ENCODE measurements at places on chromosomes 1 and 21.

DNA sequence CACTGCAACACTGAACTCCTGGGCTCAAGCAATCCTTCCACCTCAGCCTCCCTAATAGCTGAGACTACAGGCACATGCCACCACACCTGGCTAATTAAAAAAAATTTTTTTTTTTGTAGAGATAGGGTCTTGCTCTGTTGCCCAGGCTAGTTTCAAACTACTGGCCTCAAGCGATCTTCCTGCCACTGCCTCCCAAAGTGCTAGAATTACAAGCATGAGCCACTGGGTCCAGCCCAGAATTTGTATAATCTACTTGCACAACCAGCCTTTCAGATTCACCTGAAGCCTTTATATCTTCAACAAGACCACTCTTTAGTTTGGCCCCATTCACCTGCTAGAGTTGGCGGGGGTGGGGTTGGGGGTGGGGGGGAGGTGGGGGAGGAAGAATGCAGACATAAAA, 181.7 kb upstream of the LMO4 start:
- no peak for DNase-seq

GRCh38 chr1:19081218-19081893, 124.9 kb upstream of the IFFO2 start:
- DNase-seq = no peak

- DNase-seq = no peak
These were observed 22.4 kb downstream of the NOS1AP start for GRCh38 chr1:162091681-162092524.

DNA sequence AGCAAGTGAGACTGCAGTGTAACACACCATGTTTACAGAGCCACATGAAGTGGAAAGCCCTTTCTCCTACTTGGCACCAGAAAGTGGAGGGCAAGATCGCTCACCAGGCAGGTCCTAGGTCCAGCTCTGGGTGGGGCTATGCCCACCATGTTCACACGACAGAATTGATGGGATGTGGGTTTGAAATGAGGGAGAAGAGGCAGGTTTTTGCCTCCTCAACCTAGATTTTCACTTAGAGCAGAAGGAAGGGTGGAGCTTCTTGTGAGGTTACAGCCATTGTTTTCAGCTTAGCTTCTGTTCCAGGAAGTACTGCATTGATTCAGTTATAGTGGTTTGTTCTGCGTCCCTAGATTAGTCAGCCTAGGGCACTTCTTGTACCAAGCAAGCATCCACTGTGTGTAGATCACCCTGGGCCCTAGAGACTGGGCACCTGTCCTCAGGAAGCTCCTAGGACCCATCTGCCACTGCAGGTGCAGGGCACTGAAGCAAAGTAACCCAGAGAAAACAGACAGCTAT, 2.3 kb downstream of the CD53 start:
- DNase-seq = no peak

GRCh38 chr1:64246294-64246917, 43.0 kb downstream of the UBE2U start:
- no peak for DNase-seq

DNA sequence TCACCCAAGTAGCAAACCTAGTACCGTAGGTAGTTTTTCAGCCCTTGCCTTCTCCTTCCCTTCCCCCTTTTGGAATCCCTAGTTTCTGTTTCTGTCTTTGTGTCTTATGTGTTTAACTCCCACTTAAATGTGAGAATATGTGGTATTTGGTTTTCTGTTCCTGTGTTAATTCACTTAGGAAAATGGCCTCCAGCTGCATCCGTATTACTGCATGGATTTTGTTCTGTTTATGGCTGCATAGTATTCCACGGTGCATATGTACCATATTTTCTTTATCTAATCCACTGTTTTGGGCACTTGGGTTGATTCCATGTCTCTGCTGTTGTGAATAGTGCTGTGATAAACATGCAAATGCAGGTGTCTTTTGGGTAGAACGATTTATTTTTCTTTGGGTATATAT, 138.6 kb downstream of the POU2F1 start:
- no peak for DNase-seq

GRCh38 chr1:114314098-114314497, 160.4 kb upstream of the SYT6 start:
- no peak for DNase-seq

- no peak for DNase-seq
These were observed 144.6 kb upstream of the COL6A1 start for GRCh38 chr21:45836694-45837670.

DNA sequence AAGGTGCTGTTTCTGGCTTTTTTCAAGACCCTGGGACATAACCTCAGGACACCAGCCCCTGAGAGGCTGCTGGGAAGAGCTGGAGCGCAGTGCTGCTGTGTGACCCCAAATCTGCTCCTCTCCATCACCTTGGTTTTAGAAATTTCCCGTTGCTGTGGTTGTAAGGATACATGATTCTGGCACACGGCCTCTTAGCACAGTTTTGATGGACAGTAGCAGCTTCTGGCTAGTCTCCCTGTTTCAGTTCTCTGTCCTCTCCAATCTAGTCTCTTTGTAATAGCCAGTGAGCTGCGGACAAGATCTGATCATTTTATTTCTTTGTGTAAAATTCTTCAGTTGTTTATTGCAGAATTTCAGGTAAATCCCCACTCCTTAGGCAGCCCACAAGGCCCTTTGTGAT, 3.1 kb downstream of the CLIC6 start:
- DNase-seq = no peak

- no peak for DNase-seq
These were observed 148.4 kb downstream of the TLR5 start for GRCh38 chr1:222994511-222995235.

DNA sequence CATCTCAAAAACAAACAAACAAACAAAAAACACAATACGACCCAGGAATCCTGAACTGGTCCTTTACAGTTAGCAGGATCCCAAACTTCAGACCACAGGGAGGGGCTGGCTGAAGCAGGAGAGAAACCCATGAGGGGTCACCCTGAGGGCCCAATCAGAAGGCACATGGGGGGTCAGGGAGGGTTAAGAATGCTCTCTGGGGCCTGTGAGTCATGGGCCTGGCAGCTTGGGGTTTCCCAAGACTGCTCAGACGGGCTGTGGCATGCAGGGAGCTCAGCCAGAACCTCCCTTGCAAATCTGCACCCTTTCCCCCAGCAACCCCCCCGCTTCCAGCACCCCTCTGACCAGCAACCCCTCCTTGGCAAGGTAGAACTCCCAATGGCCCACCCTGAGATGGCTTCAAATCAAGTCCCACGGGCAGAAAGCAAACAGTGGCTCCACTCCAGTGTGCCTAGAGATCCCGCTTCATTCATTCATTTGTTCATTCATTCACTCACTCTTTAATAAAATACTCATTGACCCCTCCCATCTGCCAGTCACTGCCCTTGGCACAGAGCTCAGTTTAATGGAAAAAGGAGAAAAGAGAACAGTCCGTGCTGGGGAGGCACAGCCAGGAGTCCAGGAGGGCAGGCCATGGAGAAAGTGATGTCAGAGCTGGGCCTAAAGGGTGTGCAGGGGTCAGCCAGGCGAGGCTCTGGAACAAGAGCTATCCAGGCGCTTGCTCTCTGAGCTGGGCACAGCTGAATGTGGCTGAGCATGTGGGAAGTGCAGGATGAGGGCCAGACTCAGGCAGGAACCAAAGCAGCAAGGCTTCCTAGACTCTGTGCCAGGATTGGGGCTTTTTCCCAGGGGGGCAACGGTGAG, 8.2 kb downstream of the UQCRHL start:
- DNase-seq = no peak

DNA sequence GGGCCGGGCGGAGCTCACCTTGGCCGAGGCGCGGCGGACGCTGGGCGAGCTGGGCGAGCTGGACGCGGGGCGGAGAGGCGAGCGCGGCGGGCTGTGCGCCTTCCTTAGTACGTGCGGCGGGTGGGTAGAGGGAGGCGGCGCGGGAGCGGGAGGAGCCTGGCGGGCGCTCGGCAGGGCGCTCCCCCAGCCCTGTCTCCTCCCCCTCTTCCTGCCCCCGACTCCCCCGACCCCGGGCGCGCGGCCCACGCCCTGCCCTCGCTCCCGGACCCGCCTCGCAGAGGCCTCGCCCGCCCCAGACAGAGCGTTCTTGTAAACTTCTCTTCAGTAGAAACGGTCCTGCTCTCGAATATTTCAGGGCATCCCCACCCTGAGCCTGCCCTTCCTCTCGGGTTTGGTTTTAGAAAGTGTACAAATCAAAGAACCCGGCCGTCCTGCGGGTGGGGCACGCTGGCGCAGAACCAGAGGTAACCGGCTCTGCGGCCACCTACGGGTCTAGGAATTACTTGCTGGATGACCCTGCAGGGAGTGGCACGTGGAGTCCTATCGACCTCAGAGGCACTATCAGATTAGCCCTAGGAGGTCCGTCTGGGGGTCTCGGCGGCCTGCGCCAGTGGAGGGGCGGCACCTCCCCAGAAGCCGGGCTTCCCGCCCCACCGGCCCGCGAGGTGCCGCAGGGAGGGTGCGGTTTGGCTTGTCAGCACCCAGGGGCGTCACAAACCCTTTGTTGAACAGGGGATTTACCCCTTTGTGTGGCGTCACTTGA, at the start of gene S100A10:
Gene S100A10 (minus strand): TSS at position 126 of the 763 bp plus-strand sequence. CDS start 7,629 bp downstream, outside the sequence.
- DNase-seq = no peak

- no peak for DNase-seq
These were observed 20.8 kb downstream of the PRKCZ start for GRCh38 chr1:2070800-2071530.

DNA sequence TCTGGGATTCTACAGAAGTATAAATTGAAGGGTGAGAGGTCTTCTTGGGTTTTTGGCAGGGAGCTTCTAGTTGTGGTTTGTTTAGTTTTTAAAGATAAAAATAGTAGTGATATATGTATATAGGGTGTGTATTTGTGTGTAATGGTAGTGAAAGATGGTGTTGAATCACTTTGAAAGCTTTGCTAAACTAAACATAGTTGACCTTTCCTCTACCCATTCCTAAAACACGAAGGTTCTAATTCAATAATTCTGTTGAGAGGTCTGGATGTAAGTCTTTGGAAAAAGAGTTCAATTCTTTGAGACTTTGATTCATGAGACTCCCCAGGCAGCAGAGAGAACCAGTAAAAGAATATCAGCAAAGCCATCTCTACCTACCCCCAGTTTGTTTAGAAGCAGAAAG, 247.9 kb upstream of the DUSP10 start:
- DNase-seq = no peak

DNA sequence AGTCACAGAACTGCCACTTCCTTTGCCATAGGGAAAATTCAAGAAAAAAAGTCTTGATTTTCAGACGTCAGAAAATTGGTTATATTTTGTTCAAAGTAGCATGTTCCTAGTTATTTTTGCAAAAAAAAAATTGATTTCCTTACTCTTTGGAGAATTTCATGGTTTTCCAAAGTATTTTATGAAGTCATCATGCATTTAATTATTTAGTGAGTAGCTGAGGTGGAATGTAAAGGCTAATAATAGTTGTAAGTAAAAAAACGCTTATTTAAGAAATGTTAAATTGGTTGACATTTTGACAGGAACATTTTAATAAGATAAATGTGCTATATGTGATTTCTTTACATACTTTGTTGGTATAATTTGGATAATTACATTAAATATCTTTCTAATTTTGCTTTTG, 20.8 kb downstream of the TSEN15 start:
- DNase-seq = no peak

DNA sequence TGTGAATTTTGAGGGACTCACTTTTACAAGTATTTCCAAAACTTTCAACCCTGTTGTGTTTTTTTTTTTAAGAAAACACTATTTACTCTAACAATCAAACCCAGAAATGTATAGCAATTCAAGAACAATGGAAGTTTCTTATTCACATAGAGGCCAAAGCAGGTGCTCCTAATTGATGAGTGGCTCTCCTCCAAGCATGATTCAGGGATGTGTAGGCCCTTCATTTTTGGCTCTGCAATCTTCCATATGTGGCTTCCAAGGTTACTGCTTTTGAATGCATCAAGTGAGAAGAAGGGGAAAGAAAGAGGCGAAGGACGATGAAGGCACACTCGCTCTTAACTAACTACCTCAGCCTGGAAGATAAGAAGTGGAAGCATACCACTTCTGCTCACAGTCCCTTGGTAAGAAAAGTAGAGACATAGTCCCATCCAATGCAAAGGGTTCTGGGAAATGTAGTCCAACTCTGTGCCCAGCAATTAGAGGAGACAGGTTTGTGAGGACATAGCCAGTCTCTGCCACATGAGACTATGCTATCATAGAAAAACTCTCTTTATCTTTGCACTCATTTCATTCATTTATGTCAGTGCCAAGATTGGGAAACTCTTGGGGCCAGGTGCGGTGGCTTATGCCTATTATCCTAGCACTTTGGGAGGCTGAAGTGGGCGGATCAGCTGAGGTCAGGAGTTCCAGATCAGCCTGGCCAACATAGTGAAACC, 46.0 kb downstream of the OPTC start:
- no peak for DNase-seq

DNA sequence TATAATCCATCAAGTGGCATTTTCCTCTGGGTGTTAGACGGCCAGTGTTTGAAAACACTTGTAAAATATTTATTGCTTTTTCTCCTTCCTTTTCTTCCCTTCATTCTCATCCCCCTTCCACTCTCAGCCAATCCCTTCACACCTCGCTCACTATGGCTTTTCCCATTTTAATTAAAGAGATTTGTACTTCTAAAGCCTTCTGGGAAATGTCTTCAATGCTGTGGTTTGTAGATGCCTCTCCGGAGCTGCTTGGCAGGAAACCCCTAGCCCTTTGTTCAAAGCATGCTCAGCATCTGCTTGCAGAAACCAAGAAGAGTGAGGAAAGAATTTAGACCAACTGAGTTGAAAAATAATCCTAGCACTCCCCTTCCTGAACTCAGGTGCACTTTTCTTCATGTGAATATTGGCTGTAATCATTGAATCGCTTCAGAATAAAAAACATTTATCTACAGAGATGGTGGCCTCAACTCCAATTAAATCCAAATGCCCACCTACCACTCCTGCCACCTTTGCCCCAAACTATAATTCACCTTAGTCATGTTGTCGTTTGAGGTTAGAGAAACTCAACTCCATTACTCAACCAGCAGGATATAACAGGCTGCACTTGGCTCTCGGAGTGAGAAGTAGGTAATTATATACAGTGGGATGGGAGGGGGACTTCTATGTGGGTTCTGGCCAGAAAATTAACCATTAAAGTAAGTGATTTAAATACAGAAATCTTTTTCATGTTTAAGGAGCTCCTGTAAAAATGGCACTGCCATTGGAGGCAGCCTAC, 659.4 kb upstream of the CAMK1G start:
- DNase-seq = no peak

DNA sequence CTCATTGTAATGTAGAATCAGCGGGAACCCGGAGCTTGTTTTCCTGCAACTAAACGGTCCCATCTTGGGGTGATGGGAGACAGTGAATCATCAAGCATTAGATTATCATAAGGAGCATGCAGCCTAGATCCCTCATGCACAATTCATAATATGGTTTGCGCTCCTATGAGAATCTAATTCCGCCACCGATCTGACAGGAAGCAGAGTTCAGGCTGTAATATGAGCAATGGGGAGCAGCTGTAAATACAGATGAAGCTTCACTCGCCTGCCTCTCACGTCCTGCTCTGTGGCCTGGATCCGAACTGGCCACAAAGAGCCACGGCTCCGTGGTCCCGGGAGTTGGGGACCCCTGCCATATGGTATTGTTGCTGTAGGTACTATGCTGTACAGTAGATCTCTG, 1.6 kb downstream of the IFI44 start:
- no peak for DNase-seq

DNA sequence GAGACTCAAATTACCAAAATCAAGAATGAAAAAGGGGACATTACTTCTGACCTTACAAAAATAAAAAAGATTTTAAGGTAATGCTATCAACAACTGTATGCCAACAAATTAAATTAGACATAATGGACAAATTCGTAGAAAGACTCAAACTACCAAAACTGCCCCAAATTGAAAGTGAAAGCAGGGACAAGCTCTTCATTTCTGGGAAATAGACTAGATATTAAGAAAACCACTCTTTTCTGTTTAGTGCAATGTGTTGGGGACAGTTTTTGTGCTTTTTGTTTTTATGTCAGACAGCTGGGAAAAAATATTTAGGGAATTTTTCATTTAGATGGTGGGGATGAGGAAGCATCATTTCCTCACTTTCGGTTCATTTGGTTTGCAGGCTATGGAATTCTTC, 4.9 kb upstream of the GBP1 start:
- no peak for DNase-seq
